ENCODE measurements at places on chromosomes 6 and 20. TPM values are rescaled to one million over a fixed set of nuclear protein-coding genes. Genes with fewer than 3 reads are reported as not detected.

DNA sequence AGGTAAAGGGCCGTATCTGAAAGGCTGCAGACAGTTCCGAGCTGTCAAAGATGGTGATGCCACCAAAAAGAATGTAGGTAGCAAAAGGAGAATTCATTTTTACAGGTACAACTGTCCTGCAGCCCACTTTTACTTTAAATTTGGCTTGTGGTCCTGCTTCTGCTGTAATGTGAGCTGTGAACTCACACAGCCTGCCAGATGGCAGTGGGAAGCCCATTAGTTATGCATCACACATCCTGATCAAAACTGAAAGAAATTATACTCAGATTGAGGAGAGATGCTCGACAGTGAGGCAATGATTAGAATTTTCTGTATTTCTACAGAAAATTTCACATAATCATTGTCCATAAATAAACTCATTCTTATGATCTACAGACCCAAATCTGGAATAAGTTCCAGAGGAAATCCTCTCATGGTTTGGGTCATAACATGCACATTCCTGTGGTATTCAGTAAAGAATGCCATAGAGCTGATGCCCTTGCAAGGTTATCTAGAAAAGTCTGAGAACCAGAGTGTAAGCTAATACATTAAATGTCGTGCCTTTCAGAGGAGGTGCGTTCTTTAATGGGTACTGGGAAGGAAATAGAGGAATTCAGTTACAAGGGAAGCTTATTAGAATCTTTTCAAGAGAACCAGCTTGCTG lies 23.9 kb upstream of the E2F3 start:
- no peak for DNase-seq

- peak; percentile 28 for DNase-seq
These were observed at the start of gene LST1 for GRCh38 chr6:31586008-31586407. LST1 (plus strand) TSS chr6:31586277; CDS start chr6:31587300, 1,023 bp downstream.

The OTOR gene
- not detected for total RNA-seq

DNA sequence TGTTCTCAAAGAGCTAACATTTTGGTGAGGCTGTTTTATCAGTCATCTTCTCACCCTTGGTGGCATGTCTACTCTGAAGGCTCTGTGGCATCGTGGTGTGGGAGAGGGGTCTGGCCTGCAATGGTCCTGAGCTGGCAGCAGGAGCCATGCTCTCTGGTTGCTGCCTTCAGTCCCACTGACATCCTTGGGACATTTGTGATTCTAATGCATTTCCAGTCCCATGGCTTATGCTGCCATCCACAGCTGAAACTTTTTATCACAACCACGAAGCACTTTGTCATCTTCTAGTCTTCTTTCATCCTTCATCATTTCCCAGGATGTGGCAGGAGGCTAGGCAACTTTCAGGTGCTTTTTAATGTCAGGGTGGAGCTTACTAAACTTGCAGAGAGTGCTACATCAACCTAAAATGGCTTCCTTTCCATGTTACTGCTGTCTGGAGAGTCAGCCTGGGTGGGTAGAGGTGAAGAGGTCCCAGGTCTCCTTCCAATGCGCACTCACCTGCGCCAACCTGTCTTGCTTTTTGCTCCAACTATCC lies 77.1 kb downstream of the GPR63 start:
- DNase-seq: no peak

DNA sequence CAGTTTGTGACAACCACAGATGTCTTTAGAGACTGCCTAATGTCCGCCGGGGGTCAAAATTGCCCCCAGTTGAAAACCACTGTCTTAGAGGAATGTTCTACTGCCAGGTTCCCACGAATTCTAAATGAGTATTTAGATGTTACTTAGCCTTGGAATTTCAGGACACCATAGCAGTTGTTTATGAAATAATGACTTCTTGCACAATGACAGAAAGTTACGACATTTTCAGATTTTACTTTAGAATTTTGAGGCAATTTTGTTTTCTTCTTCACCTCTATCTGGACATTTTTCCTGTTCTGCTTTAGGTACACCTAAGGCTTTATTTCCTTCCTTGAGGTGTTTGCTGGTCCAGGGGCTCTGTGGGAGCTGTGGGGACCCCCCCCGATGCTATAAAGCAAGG lies 83.4 kb downstream of the CCDC170 start:
- DNase-seq: no peak

The MLN gene
- not detected for total RNA-seq

DNA sequence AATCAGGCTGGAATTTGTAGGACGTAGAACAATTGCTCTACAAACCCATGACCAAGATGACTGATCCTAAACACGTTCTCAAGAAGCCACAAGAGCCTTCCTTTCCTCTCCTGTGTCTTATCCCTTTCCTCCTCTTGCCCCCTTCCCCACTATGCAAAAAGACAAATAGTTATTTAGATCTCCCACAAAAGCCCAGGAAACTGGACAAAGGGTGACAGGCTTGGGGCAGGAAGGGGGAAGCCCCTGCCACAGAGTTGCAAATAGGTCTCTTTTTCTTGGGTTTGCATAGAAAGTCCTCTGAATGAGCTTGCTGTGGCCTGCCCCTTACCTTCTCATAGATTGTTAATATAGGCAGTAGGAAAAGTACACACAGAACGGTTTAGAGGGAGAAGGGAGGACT lies 377.1 kb upstream of the BTBD3 start:
- no peak for DNase-seq

DNA sequence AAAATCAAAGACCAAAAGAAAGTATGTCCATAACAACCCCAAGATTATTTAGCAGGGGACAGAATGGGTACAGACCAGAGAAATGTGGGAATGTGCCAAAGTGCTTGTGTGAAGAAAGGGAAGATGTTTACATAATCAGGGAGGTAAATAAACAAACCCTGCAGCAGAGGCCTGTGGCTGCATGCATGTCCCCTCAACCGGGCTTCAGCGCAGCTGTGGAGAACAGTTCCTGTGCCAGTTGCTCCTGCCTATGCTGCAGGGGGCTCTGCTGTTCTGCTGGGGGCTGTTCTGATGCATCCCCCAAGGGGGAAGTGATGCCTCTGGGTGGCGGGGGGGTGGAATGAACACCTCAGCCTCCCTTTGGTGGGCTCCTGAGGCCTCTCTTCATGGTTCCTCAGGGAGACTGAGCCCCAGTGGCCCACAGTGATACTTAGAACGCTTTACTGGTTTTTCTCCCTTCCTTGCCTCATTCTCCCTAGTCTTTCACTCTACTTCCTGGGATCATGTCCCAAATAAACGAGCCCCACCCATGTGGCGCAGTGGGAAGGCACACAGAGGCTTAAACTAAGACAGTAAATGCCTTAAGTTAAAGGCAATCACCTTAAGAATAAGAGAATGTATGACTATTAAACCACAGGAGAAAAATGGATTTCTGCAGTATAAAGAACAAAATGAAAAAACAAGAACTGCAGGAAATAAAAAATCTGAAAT lies 23.0 kb downstream of the RAB23 start:
- no peak for DNase-seq

The MMP24 gene
- 0.85 TPM for total RNA-seq

- no peak for DNase-seq
These were observed 25.5 kb upstream of the MANEA start for GRCh38 chr6:95551678-95552324.

DNA sequence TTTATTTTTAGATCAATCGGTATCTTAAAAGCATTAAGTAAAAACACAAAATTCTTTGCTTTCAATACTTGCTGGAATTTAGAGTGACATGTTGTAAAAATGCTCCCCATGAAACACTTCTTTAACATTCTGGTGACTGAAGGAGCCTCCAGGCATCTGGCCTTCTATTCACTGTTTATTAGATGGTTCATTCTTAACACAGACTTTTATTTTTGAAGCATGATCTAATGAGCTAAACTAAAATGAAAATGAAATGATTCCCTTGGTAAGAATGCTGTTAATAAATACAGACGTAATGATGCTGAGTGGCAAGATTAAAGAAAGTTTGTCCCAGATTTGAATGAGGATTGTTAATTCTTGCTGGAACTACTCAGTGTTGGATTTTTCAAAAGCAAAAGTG lies 698.4 kb downstream of the TENT5A start:
- DNase-seq: no peak

GRCh38 chr6:131949909-131950766 lies 1.0 kb downstream of the CCN2 start:
- DNase-seq: peak; percentile 78

GRCh38 chr6:1616701-1617463 lies 7.2 kb downstream of the FOXC1 start:
- DNase-seq: no peak

The MROH8 gene
- 4.8 TPM for total RNA-seq

DNA sequence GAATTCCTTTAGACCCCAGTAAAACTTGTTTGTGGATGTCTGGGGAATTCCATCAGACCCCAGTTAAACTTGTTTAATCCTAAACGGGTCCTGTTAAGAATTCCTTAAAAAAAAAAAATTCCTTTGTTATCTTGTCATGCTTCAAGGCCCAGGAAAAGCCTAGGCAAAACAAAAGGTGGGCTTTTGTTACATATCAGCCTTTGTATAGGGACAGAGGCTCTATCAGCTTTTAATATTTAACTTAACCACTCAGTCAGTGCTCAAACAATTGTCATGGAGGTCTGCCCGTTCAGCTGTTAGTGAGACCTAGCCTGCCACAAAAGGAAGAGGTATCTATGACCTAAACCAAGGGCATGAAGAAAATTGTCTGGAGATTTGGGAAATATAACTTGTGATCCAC lies 53.1 kb downstream of the SLC22A1 start:
- DNase-seq: no peak

The SLCO4A1 gene
- total RNA-seq: 15.1 TPM

GRCh38 chr6:25124216-25124715 lies 154.9 kb upstream of the CARMIL1 start:
- DNase-seq: no peak

The ZSCAN23 gene
- total RNA-seq: 1.2 TPM

- no peak for DNase-seq
These were observed 346.7 kb downstream of the PAX1 start for GRCh38 chr20:22052025-22052650.

Measured in left cardiac atrium (tissue), 4 donors.